ENCODE measurements at places on chromosomes 16 and 17. TPM values are rescaled to one million over a fixed set of nuclear protein-coding genes. Genes with fewer than 3 reads are reported as not detected.

DNA sequence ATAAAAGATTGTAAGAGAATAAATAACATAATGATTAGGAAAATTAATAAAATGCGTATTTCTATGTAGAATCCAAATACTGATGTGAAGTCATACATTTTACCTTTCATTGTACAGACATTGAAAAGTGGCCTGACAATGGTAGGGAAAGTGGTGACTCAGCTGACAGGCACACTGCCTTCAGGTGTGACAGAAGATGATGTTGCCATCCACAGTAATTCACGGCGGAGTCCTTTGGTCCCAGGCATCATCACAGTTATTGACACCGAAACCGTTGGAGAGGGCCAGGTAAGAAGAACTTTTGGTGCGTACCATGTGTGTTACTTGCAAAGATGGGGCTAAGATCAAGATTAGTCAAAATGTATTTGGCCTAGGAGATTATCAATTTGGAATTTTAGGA lies 232.8 kb downstream of the BCAS3 start:
- no peak for DNase-seq

The C16orf92 gene
- total RNA-seq: not detected

GRCh38 chr17:69678206-69678605 lies 263.7 kb downstream of the MAP2K6 start:
- no peak for DNase-seq

The DRC3 gene
- total RNA-seq: 1.3 TPM

GRCh38 chr17:70298929-70299531 lies 129.7 kb downstream of the KCNJ2 start:
- no peak for DNase-seq

- peak; percentile 8 for DNase-seq
Measured at GRCh38 chr16:8194794-8195193, 395.5 kb downstream of the TMEM114 start.

- DNase-seq: peak; percentile 93
Measured at GRCh38 chr17:81927653-81928543, at the start of gene MAFG. Gene MAFG, minus strand, starts transcription at chr17:81927735. Its CDS starts 4,550 bp downstream, at chr17:81923185.

DNA sequence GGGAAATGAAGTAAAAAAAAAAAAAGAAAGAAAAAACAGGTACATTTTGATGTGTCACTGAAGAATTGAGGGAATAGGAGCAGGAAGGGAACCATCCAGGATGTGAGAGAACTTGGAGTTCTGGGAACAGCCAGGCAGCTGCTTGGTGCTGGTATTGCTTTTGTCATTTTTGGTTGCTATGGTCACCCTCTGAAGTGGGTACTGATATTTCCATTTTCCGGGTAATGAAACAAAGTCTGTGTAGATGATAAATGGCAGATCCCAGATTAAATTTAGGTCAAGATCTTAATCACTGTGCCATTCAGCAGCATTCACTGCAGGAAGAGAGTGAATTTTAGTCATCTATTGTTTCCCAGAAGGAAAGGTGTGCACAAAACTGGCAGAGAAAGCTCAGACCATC lies 93.6 kb downstream of the ABCA8 start:
- no peak for DNase-seq

DNA sequence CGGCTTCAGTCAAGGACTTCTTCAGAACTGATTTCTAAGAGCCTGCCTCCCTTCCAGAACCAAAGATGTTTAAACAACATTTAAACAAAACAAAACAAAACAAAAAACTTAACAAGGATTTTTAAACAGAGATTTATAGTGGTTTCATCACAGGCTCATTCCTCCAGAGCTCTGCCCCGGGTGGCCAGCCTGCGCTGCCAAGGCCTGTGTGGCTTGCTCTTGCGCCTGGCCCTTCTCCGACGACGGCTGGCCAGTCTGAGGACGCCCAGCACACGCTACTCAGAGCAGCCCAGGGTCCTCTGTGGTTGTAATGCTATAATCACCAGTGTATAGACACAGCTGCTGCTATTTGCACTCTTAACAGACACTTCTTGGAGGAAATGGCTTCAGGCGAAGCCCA lies 307.2 kb upstream of the MYOCD start:
- DNase-seq: peak; percentile 19

GRCh38 chr16:70784692-70785555 lies 16.0 kb downstream of the VAC14 start:
- no peak for DNase-seq

The PERCC1 gene
- total RNA-seq: not detected

- no peak for DNase-seq
Measured at GRCh38 chr17:3861761-3862681, 16.0 kb upstream of the NCBP3 start.

The KRT36 gene
- 0.27 TPM for total RNA-seq

DNA sequence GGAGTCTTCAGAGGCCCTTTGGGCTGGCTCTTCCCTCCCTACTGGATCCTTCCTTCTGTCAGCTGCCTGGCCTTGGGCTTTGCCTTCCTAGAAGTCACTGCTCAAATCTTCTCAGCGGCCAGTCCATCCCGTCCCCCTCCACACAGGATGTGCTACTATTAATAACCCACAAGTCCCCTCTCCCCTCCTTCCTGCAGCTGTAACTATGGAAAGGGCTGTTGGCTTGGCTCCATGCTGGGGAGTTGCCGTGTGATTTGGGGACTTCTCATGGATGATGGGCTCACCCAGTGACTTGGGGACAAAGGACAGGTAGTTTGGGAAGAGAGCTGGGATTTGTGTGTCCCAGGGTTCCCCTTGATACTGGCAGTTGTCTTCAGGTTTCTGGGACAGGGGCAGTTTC lies 19.4 kb downstream of the TMEM94 start:
- no peak for DNase-seq

DNA sequence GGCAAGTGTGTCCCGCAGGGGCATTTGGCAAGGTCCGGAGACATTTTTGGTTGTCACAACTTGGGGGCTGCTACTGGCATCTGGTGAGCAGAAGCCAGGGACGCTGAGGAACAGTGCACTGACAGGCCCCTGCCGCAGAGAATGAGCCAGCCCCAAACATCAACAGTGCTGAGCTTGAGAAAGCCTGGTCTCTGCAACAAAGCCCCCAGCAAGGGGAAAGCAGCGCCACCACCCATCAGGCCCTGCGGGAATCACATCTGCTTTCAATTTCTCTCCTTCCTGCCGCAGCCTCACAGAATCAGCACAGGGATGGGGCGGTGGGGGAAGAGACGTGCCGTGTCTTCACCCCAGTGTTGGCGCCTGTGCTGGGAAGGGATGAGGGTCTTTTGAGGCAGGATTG lies 14.8 kb upstream of the PRPSAP1 start:
- no peak for DNase-seq

The ARL5C gene
- not detected for total RNA-seq

GRCh38 chr17:65800655-65801054 lies 239.2 kb upstream of the AXIN2 start:
- no peak for DNase-seq

The TBC1D3G gene
- total RNA-seq: not detected

DNA sequence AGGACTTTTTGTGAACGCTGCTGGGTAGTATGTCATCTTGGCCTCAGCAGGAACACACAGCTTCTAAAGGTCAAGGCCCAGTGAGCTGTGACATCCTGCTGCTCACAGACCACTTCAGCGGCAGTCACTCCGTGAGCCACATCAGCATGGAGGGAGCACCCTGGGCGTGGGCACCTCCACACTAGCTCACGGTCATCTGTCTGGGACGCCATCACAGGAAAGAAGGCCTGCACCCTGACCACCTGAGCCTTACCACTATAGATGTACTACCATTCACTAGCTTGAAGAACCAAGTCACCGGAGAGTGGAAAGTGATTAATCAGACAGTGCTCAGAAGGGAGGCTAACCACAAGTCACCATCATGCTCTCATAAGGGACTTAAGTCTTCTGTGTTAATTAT lies 3.3 kb downstream of the AXIN1 start:
- DNase-seq: no peak

The OR3A3 gene
- not detected for total RNA-seq

GRCh38 chr17:1032391-1032790 lies 35.5 kb downstream of the TIMM22 start:
- no peak for DNase-seq

DNA sequence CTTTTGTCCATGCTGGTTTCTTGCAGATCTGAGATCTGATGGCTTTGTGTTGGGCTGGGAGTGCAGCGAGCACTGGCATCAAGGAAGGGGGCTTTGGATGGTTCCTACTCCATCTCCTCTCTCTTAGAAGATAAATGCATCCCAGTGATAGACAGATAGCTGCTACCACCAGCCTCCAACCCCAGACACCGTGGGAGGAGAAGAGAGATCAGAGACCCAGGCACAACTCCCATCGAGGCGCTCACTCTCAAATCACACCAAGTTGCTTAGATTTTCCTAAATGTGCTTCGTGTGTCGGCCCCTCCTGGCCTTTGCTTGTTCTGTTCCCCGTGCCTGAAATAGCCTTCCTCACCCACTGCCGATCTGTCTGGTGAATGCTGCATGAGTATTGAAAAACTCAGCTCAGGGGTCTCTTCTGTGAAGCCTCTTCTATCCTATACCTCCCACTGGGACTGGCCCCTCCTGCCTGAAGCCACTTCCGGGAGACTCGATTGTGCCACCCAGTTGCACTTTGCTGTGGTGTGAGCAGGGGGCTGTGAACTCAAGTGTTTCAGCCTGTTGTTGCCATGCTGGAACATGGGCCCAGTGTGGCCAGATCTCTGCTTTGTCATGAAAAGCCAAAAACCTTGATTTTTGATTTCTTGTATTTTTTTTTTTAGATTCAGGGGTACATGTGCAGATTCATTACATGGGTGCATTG lies 242.7 kb downstream of the GSG1L start:
- no peak for DNase-seq

The GGNBP2 gene
- 86.7 TPM for total RNA-seq

The TMEM88 gene
- total RNA-seq: 3.8 TPM

The CCL17 gene
- not detected for total RNA-seq

DNA sequence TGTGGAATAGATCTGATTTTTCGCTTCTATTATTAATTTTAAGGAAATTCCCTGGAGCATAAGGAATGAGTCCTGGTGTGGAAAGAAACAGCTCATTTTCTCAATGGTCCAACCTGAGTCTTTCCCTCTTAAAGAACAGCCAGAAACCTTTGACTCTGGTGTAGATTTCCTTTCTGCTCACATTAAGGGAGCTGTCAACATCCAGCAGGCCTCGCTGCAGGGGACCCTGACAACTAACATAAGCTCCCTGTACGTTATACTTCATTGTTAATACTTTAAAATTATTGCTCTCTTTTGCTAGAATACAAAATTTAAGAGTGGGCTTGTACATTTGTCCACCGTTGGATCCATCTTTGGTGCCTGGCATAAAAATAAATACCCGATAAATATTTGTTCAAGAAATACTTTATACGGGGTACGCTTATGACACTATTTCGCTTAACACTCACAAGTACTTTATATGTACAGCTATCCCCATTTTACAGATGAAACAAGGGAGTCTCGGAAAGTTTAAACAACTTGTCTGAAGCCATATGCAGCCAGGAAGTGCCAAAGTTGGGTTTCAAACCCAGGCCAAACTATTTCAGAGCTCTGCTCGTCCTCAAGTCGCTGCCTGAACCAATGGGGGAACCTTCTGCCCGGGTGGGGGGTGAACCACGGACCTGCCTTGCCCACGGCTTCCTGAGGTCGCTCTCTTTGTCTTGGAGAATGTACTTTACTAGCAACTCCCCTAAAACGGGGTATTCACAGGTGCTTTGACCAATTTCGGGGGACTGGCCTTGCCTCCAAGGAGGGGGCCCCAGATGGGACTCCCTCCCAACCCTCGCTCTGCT lies 611 bp downstream of the SMARCE1 start:
- DNase-seq: no peak

DNA sequence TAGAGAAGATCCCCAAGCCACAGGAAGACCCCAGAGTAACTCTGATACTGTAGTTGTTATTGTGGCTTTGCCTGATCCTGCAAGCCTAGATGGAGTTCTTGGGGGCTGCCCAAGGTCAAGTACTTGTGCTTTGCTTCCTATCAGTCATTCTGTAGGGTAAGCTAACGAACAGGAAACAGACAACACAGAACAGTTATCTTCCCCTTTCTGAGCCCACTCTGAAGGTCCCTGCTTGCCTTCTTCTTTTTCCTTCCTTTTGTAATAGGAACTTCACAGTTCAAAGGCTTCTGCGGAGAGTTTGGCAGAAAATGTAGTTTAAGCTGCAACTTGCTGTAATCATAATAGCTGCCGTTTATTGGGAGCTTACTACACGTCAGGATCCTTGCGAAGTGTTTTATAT lies 494.1 kb upstream of the ERCC4 start:
- DNase-seq: no peak

DNA sequence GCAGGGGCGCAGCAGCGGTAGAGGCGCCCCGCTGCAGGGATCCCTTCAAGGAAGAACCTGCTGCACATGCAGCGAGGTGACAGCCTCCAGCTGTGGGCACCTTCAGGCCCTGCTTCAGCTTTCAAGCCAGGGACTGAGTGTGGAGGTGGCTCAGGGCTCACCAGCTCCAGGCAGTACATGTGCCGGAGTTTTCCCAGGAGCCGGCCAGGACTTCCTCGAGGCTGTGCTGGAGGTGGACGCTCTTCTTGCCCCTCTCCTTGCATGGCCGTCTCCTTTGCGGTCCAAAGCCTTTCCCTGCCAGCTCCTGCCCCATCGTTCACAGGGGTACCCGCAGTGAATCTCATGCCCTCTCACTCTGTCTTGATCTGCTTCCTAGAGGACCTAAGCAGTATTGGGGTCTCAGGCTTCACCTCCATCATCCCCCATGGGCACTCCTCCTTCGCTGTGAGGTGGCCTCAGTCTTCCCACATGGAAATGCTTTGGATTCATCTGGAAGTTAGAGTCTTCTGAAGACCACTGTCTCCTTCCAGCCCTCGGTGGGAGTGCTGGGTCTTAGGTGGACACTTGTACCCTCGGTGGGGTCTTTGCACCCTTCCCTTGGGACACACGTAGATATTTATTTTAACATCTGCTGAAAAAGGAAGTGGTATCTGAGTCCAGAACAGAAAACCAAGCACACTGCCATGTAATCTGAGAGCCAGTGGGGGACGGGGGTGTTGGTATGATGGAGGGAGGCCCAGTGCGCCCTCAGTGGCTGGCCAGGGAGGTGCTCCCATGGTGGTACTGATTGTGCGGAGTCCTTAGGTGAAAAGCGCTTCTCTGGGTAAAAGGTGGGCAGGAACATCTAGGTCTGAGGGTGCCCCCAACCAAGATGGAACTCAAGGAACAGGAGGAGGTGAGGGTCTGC lies 7.0 kb downstream of the XYLT2 start:
- no peak for DNase-seq

The GUCY2D gene
- total RNA-seq: not detected

The PLEKHH3 gene
- 16.6 TPM for total RNA-seq

GRCh38 chr16:64380751-64381150 lies 741.1 kb downstream of the CDH11 start:
- no peak for DNase-seq

GRCh38 chr16:5502467-5502869 lies 404.9 kb upstream of the EEF2KMT start:
- no peak for DNase-seq
